ENCODE measurements at places on chromosomes 5 and 9. TPM values are rescaled to one million over a fixed set of nuclear protein-coding genes. Genes with fewer than 3 reads are reported as not detected.
A peak's percentile ranks its signal among the peaks of the same experiment; 100 is the strongest.

SOHLH1 gene
- not detected for polyA plus RNA-seq

- DNase-seq: peak; percentile 13
These were observed 54.0 kb downstream of the PCA3 start for GRCh38 chr9:76818271-76818670.

- DNase-seq: no peak
These were observed 235.6 kb downstream of the SPOCK1 start for GRCh38 chr5:137263371-137264005.

DNA sequence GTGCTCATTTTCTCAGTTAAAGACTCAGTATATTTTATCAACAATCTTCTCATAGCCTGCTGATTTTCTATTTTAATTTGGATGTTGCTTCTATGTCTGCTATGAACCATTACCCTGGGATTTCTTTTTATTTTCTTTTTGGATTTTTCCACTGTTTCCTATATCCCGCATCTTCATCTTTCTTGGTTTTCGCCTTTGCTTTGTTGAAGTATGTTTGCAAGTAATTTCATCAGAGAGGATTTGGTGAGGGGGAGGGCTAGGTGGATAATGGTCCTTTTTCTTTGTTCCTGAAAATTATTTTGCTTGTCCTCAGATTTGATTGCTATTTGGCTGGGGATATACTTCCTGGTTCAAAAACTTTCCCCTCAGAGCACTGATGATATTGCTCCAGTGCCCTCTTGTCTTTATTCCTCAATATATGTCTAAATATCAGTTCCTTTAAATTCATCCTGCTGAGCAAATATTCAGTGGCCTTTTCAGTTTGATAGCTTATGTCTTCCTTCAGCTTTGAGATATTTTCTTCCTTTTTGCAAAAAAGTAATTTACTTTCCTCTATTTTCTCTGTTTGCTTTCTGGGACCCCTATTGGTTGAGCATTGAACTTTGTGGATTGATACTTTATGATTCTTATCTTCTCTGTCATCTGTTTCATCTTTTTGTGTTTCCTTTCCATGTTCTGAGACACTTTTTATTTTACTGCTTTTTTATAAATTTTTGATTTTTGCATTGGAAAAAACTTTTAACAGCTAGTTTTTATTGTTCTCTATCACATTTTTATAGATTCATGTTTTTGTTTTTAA lies 227.6 kb upstream of the ELL2 start:
- DNase-seq: no peak

- no peak for DNase-seq
These were observed 245.4 kb downstream of the PCSK5 start for GRCh38 chr9:76135902-76136301.

SPATA24 gene
- polyA plus RNA-seq: 12.7 TPM

- no peak for DNase-seq
These were observed 2.2 kb downstream of the LHX3 start for GRCh38 chr9:136202454-136203407.

GRCh38 chr5:117072439-117072838 lies 497.8 kb upstream of the SEMA6A start:
- no peak for DNase-seq

DNA sequence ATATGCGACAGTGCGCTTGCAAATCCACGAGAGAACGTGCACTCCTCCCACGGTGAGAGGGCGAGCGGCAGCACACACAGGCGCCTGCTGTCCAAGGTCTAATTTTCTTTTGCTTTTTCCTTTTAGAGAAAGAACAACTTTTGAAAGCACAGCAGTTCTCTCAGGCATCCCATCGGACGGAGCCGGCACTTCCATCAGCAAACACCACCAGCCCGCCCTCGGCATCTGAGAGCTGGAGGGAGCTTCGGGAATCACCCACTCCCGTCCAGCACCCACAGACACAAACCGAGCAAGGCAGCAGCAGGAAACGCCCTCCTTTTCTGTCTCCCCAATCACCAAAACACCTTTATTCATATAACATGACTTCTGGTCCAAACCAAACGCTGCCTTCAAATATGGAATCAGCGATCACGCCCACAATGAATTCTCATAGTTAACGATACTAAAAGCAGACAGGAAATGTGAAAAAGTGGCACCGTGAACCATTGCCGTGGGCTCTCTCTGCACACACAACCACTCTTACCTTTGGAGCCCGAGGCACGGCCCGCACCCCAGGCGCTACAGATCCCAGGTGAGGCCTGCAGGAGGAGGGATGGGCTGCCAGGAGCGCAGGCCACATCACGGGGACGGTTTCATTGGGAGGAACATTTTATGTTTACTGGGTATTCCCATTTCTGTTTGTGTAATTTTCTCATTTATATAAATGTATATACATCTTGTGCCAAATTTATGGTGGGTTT lies 14.2 kb downstream of the LPCAT1 start:
- DNase-seq: no peak

All from left kidney (tissue), 8 donors.